Activated T-cell treated with anti-CD3 and anti-CD28 coated beads, Interleukin-2, amount 50 U/mL, for 1 hour (primary cell): ENCODE measurements at places on chromosomes 6 and 20.
A peak's percentile ranks its signal among the peaks of the same experiment; 100 is the strongest.

GRCh38 chr20:37053230-37053950 lies 42.4 kb downstream of the RBL1 start:
- no peak for DNase-seq

DNA sequence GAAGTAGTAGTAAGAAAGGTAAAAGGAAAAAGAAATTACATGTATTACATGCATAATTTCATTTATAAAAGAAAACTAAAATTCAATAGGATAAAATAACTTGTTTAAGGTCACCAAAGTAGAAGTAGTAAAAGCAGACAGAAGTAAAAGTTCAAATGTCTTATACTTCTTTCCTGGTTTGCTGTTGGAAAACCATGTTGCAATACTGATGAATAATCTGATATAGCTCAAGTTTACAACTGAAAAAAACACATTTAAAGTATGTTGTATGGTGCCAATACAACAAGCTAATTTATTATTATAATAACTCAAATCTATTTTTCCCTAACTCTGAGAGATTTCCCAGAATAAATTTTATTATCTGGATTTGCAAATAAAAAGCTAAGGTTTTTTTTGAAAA lies 78.3 kb downstream of the PHIP start:
- DNase-seq = no peak

- no peak for DNase-seq
Measured at GRCh38 chr20:933029-933428, 16.9 kb upstream of the ANGPT4 start.

- DNase-seq = peak; percentile 39
Measured at GRCh38 chr6:491233-491632, 99.7 kb downstream of the IRF4 start.

DNA sequence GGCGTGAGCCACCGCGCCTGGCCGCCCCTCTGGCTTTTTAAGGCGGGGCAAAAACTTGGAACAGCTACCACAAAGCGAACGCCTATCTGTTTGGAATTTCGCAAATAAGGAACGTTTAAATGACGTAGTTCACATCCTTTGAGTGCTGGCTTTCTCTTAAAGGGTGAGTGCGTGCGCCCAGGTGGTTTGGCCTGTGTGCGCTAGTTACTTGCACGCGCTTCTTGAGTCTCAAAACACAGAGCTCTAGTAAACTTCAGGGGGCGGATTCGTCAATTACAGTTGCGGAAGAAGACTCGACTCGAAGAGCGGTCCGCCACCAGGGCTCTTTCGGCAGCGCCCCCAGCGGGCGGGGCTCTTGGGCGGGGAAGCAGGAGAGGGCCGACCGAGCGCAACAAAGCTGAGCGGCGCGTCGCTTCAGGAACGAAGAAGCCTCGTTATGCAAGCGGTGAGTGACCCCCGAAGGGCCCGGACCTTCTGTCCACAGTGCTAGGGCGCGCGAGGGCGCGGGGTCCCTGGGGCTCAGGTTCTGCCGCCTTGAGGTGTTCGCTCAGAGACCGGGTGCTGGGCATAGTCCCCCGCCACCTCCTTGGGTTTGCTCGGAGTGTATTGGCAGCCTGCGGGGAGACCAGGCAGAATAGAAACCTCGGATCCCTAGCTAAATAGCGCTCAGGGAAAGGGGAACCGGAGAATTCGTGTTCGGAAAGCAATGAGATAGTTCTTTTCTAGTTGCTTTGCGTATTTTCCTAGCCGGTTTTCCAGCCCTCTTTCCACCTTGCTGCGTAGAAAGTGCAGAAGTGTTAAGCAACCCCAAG lies at the start of gene SYCP2L:
TSS of gene SYCP2L (plus strand) at position 362 of the 812 bp plus-strand sequence. CDS start at position 437, 75 bp downstream.
- no peak for DNase-seq

- no peak for DNase-seq
Measured at GRCh38 chr6:121143476-121143875, 190.8 kb downstream of the TBC1D32 start.

GRCh38 chr6:109966299-109966698 lies 11.8 kb upstream of the GPR6 start:
- DNase-seq = no peak

DNA sequence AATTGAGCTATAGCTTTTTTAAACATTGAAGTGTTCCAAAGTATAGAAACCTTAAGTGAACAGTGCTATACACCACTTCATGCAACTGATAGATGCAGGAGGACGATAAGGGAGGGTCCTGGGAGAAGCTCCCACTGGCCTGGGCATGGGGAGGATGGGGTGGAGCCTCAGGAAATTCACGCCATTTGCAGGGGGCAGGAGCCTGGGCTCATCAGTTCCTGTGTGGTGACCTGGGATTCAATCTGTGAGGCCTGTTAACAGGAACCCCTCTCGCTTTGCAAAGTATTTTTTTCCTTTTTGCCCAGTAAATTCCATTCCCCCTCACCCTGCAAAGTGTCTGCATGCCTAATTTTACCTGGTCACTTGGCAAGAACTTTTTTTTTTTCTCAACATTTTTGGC lies 11.0 kb upstream of the ASCC3 start:
- DNase-seq = no peak
